ENCODE measurements at places on chromosomes 3 and 15.

DNA sequence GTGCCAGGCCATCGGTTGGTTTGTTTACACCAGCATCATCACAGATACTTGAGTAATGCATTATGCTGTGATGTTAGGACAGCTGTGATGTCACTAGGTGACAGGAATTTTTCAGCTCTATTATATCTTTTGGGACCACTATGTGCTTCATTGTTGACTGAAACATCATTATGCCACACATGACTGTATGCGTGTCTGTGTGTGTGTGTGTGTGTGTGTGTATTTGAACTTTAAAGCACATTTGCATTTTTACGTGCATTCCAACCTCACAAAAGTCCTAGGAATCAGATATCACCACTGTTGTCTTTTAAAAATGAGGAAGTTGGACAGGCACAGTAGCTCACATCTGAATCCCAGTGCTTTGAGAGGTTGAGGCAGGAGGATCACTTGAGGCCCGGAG, 223.0 kb downstream of the TBL1XR1 start:
- no peak for DNase-seq

- DNase-seq, result no peak
These were observed 132.7 kb upstream of the BHLHE40 start for GRCh38 chr3:4846543-4846942.

GRCh38 chr15:29097971-29098370, 171.7 kb downstream of the NSMCE3 start:
- DNase-seq, result no peak

- DNase-seq, result no peak
These were observed 181.6 kb upstream of the SOX14 start for GRCh38 chr3:137582484-137582883.

GRCh38 chr15:41116962-41117252, 827 bp upstream of the INO80 start:
- no peak for DNase-seq

DNA sequence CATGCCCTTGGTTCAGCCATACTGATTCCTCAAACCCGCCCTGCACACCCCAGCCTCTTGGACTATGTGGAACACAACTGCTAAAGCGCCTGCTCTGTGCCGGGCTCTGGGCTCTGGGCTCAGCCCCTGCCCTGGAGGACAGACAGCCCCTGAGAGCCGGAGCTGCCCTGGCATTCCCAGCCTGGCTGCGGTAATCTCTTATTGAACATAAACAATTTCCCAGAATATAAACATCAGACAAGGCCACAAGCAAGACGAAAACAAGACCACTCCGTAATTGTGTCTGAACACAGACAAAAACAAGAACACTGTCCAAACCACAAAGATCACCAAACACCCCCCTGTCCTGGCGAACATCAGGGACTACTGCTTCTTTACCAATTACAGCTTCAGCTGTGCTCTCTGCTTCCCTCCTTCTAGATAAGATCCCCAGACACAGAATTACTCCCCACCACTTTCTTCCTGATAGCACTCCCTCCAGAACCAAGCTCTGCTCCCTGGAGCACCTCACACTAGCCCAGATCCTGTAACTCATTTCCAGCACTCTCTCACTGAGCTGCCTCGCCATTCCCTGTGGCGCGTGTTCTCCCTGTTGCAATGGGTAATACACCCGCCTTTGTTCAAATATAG, 57.1 kb upstream of the TLE3 start:
- DNase-seq, result no peak

GRCh38 chr3:175077216-175077615, 218.1 kb downstream of the NAALADL2 start:
- DNase-seq, result no peak

DNA sequence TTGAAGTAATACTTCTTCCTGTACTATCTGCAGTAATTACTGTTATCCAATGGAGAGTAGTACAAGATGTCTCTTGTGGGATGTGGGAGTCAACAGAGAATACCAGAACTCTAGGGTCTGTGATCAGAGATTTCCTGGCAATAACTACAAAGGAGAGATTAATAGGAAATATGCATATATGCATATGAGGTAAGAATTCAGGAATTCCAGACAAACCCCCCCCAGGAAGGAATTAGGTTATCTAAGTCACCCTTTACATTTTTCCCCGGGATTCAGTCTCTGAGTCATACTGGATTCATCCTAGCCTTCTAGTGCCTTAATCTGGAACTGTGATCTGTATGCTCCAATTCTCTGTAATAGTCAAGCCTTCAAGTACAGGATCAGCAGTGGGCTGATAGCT, 49.4 kb downstream of the GTF2E1 start:
- DNase-seq, result no peak

- peak; percentile 81 for DNase-seq
These were observed 14.3 kb downstream of the KAT2B start for GRCh38 chr3:20054549-20054987.

GRCh38 chr3:131794766-131795388, 239.9 kb downstream of the CPNE4 start:
- DNase-seq, result peak; percentile 0

GRCh38 chr3:149382518-149382917, 5.1 kb upstream of the TM4SF1 start:
- DNase-seq, result no peak

GRCh38 chr3:126157083-126157768, 23.2 kb downstream of the ALDH1L1 start:
- DNase-seq, result no peak

DNA sequence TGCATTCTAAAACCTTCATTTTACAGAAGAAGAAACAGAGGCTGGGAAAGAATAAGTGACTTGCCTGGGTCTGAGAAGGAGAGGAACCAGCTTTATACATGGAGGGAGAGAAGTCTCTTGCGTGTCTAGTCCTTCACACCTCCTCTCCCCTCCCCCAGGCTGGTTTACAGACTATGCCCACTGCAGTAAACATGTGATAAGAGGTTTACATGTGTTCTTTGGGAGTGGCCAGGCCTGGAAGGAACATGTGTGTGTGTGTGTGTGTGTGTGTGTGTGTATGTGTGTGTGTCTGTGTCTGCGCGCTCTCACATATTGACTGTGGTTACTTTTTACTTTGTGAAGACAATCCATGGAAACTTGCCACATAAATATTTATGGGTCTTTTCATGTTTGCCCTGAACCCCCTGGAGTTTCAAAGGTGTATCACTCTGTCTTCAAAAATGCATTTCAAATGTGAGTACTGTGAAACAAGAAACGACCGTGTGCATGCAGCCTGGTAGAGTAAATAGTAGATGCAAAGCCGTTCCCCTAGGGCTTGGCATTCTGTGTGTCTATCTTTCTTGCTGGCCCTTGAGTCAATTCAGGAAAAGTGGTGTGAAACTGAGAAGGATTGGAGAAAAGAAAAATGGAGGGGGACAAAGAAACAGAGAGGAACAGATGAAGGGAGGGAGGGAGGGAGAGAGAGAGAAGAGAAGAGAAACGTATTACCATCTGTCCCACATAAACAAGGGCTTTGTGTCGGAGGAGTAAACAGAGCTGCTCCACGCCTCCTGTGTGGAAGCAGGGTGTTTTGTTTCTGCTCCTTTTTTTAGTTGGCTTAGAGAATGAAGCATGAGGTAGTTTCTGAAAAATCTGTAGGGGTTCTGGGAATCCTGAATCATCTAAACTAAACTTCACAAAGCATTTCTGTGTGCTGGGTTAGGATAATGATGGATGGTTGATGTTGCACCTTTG, 51.7 kb downstream of the CLDN11 start:
- DNase-seq, result no peak

GRCh38 chr3:39814007-39814406, 4.6 kb downstream of the MYRIP start:
- no peak for DNase-seq

DNA sequence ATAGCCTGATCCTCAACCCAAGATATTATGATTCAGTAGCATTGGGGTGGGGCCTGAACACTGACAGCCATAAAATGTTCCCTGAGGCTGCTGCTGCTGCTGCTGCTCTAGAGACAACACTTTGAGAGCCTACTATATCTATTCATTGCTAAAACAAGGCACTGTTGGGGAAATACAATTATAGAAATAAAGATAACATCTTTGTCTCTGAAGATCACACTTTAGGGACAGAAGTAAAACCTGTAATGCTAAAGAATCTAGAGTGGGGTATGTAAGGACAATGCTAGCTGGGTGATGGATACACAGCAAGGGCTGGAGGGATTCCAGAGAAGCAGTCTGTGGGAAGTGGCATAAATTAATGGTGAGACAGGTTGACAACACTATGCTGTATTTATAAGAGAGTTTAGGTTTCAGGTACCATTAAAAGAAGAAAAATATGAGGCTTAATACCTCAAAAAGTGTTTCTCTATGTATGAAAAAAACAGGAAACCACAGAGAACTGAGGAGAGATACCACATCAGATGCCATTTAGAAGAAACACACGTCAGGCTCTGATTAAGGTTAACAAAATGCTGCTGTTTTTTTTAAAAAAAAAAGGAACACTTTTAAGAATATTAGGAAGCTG, 115.9 kb downstream of the CBLB start:
- DNase-seq, result no peak

GRCh38 chr15:62503451-62503850, 338.4 kb upstream of the C2CD4B start:
- no peak for DNase-seq

DNA sequence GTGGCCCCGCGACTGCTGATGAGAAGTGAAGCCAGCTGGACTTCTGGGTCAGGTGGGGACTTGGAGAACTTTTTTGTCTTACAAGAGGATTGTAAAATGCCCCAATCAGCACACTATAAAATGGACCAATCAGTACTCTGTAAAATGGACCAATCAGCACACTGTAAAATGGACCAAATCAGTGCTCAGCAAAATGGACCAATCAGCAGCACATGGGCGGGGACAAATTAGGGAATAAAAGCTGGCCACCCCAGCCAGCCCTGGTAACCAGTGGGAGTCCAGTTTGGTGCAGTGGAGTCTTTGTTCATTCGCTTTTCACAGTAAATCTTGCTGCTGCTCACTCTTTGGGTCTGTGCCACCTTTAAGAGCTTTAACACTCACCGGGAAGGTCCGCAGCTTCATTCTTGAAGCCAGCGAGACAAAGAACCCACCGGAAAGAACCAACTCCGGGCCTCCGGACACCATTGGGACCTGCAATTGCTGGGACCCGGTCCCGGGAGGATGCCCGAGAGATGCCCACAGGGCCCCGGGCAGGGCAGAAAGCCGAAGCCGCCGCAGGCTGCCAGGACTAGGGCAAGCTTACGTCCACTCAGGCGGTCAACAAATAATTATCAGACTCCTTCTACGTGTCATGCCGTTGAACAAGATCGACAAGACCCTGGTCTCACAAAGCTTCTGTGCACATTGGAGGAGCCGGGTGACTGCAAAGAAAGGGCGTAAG, 8.3 kb upstream of the NR2E3 start:
- DNase-seq, result no peak

GRCh38 chr3:122890720-122891220, 95.9 kb downstream of the SLC49A4 start:
- DNase-seq, result no peak

- DNase-seq, result no peak
These were observed 518.7 kb downstream of the MCTP2 start for GRCh38 chr15:94749811-94750617.

Measured in SHP77 treated with DMSO at 0.1 percent for 48 hours (cell line).